ENCODE measurements at places on chromosomes 3 and 15.

DNA sequence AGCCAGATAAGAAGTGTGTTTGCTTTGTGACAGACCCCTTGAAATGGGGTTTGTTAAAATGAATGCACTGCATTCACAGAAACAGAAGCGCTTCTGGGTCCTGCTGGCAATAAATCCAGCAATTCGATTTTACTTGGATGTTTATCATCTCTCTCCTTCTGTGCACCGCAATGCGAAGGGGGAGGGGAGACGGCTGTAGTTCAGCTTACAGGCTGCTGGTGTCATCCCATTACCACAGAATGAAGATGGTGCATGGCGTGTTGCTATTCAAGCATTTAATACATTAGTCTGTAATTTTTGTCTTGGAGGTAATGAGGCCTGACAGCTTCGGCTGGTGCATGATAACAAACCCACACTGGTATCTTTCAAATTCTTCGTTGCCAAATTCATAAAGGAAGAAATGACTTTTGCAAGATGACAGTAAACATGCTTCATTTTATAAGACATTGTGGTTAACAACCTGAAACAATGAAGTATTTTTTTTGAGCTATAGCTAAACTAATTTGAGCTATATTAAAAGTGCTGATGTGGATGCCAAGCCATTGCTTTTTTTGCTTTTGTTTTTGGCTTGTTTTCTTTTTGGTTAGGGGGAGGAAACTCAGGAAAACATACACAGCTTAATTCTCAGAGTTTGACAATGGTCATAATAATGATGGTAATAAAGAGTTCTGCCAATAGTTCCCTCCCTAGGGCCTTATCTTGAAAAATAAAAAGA lies 418.3 kb downstream of the OTOL1 start:
- DNase-seq = peak; percentile 73

- DNase-seq = no peak
These were observed 424.8 kb downstream of the LPP start for GRCh38 chr3:188578576-188579363.

DNA sequence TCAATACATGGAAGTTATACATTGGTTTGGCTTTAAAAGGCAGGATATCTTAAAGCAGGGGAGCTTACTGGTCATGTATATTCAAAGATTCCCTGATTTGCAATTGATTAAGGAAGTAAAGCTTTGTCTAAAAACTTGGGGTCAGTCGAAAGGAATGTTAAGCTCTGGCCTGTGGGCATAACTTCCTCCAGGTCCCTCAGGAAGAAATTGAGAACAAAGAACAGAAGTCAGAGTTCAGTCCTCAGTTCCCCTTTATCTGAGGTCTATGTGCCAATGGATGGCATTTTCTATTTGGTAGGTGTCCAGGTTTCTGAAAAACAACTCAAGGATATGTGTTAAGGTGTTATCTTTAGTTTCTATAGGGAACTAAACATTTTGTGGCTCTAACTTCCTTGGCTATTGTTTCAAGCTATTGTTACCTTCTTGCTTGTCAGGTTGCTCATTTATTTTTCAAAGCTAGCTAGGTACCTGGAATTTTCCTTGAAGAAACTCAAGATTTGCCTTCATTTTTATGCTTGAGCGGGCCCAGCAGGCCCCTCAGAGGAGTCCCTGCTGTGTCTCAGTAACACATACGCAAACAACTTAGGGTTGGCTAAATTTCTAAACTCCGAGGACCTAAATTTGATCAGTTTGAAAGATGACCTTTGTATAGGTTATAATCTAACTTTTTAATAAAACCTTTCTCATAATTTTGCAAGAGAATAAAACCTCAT lies 135.0 kb upstream of the UBE2E2 start:
- no peak for DNase-seq

- peak; percentile 79 for DNase-seq
These were observed at the start of gene LZTFL1 for GRCh38 chr3:45841757-45842491. Gene LZTFL1, minus strand, starts transcription at chr3:45842119. Its CDS starts 128 bp downstream, at chr3:45841991.

GRCh38 chr15:42591238-42591934 lies 16.0 kb downstream of the STARD9 start:
- no peak for DNase-seq

DNA sequence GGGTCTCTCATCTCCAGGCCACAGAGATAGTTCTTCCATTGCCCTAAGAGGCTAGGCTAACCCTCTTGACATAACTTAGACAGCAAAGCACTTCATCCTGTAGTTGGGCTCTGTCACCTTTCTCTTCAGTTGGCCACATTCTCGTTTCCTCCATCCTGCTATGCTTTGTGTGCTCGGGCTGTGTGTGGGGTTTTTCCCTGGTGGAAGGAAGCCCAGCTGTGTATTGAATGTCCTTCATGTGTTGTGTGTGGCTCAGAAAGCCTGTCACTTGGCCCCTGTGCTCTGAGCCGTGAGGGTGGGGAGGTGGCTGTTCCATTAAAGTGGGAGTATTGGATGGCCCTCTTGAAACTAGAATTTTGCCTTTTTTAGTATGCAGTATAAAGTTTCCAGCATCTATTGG lies 8.8 kb upstream of the EXOG start:
- no peak for DNase-seq

DNA sequence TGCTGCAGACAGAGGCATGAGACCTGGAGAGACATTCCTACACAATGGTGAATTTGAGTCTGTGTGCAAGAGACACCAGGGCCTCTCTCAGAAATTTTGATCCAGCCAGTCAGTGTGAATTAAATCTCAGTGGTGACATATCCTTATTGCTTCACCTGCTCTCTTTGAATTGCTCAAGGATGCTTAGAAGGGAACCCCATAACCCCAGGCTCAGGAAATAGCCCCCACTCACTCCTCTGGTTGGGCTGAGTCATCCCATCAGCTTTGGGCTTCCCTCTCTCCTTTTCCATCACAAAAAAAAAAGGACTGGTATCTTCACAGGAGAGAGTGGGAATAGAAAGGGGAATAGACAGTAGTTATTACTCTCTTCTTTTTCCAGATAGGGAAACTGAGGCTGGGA lies 33.0 kb upstream of the LARS2 start:
- no peak for DNase-seq
